NCI-H446 (cell line): ENCODE measurements at places on chromosomes 2 and 18.

- no peak for DNase-seq
These were observed 137.0 kb upstream of the HDAC4 start for GRCh38 chr2:239537633-239538356.

DNA sequence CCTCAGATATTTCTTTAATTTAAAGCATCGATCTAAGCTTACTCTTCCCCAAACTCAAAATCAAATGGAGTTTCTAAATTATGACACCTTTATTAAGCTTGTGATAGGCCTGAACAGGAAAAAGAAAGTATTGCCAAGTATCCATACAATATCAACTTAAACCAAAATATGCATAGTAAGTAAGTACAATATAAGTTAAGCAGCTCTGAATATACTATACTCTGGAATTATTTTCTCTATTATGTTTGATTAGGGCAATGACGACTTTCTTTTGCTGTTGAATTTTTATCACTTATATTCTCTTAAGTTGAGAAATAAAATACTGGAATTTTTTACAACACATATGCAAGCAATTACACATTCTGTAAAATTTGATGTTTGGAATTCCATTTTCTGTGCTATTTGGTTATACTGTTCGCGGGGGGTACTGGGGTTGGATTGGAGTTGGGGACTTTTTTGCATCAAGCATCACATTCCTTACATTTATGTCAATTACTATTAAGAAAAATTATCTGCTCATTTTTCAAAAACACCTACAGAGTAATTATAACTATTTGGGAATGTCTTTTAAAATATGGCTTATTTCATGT, 2.2 kb downstream of the COL5A2 start:
- DNase-seq = no peak

DNA sequence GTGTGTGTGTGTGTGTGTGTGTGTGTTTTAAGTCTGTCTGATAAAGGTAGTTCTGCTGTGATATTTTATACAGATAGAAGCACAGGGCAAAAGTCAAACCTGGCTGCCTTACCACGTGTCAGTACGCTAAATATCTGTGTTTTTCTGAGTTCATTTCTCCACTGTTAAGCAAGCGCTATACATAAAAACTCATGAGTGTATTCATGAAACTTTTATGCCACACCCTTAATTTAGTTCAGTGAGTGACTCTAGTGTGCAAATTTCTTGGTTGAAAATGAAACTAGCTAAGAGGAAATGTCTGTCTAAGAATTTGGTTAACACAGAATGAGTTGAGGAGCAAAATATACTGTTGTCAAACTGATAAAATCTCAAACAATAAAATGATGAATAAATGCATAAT, 11.2 kb downstream of the CASP10 start:
- no peak for DNase-seq

GRCh38 chr2:98556344-98557033, 51.8 kb downstream of the COA5 start:
- no peak for DNase-seq

GRCh38 chr2:128292599-128293425, 25.9 kb downstream of the HS6ST1 start:
- no peak for DNase-seq

- DNase-seq = no peak
These were observed 690.8 kb upstream of the CELF4 start for GRCh38 chr18:38256366-38256765.

GRCh38 chr2:213862407-213863076, 548.3 kb upstream of the VWC2L start:
- no peak for DNase-seq

GRCh38 chr2:24402242-24403097, 42.1 kb upstream of the ITSN2 start:
- DNase-seq = no peak

- no peak for DNase-seq
These were observed 3.7 kb downstream of the NEURL3 start for GRCh38 chr2:96501471-96501874.

DNA sequence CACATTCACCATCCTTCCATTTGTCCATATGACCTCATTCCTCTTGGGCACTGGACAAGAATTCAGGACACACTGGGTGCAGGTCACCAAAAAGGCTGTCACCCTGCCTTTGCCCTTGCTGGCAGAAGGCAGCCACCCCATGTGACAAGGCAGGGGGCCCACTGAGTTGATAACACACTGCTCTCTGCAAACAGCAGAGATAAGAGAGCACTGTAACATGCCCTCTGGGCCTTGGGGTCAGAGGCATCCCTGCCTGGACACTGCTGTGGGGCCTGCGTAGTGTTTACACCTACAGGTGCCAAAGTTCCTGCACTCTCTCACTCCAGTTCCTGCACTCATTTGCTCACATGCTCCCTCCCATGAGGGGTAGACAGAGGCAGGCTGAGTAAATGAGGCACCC, 344.7 kb upstream of the TCF4 start:
- no peak for DNase-seq

- DNase-seq = peak; percentile 35
These were observed 62.9 kb downstream of the SETBP1 start for GRCh38 chr18:44743631-44744030.

- no peak for DNase-seq
These were observed 782.6 kb downstream of the MBD2 start for GRCh38 chr18:53441761-53442414.

DNA sequence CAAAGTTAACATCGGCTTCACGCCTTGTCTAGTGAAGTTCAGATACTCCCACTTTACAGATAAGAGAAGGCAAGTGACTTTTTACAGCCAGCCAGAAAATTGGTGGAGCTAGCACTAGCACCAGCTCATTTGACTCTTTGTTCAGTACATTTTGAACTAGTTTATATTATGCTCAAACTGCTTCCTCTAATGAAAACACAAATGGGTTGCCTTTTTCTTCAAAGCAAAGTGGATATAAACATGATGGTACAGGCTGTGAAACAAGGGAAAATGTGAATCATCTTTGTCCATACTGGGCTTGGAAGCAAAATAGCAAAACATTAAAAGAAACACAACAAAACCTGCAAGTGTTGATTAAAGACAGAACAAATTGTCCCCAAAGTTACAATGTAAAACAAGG, 99.6 kb upstream of the LHCGR start:
- no peak for DNase-seq

DNA sequence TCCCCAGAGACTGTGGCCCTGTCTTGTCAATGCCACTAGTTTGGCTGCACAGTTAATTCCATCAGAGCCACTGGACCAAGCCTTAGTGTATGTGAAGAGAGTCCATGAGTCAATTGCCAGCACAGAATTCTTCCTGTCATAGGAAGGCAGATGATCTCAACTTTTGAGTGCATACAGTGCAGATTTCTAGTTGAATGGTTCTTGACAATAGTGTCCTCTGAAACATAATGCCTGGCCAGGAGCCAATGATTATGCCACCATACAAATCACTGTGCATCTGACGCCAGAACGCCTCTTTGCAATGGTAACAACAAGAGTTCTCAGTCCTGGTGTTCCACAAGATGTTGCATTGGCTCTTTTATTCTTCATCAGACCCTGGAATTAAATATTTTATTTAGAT, 7.1 kb downstream of the NEUROD1 start:
- DNase-seq = peak; percentile 65

- no peak for DNase-seq
These were observed 48.4 kb downstream of the DTNA start for GRCh38 chr18:34758378-34758948.

DNA sequence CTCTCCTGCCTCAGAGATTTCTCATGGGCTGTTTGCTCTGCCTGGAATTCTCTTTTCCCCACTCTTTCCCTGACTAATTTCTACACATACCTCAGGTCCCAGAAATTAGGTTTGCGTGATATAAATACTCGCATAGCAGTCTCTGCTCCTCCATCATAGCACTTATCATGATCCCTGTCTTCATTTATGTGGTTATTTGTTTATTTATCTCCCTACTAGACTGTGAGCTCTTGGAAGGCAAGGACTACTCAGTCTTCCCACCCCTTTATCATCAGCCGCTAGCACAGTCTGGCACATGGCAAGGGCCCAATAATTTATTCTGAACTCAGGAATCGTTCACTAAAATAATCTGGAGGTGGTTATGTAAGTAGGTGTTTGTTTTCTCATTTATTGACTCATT, 79.3 kb downstream of the ADCYAP1 start:
- DNase-seq = peak; percentile 44

GRCh38 chr2:54492335-54492734, 36.2 kb downstream of the SPTBN1 start:
- DNase-seq = no peak

- no peak for DNase-seq
These were observed 18.0 kb upstream of the SPRED2 start for GRCh38 chr2:65450393-65450792.
